ENCODE measurements at places on chromosomes 2 and 18. TPM values are rescaled to one million over a fixed set of nuclear protein-coding genes. Genes with fewer than 3 reads are reported as not detected.
A peak's percentile ranks its signal among the peaks of the same experiment; 100 is the strongest.

The GDF7 gene
- polyA plus RNA-seq: 2.6 TPM

- DNase-seq: no peak
Observed at GRCh38 chr2:66683599-66683998, 248.7 kb downstream of the MEIS1 start.

DNA sequence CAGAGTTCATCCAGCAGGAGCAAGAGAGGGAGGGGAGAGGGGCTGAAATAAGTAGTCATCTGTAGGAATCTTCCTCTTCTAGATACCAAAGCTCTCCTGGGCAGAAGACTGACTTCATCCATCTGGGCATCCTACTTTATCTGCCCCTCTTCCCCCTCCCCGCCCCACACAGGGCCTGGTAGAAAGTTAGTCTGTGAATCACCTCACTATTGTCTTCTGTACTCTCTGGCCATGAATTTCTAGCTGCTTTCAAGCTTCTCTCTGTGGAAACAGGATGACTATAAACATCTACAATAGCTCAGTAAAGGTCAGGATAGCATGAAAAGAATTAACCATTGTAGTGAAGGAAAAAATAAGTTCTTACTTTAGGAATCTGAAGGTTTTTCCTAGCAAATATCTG, 47.7 kb upstream of the RNU4ATAC start:
- no peak for DNase-seq

The CAPN13 gene
- 2.5 TPM for polyA plus RNA-seq

GRCh38 chr2:72562451-72563153, 263.2 kb downstream of the EXOC6B start:
- DNase-seq: no peak

DNA sequence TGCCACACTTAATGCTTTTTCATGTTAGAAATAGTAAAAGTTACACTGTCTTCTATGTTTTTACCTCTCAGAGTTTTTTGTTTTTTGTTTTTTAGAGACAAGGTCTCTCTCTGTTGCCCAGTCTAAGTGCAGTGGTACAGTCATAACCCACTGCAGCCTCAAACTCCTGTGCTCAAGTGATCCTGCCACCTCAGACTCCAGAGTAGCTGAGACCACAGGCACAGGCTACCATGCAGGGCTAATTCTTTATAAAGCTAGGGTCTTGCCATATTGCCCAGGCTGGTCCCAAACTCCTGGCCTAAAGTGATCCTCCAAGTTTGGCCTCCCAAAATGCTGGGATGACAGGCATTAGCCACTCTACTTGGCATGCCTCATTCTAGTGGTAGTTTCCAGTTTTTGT, 33.1 kb downstream of the GLS start:
- no peak for DNase-seq

GRCh38 chr2:240463866-240464481, 28.5 kb downstream of the GPC1 start:
- DNase-seq: no peak

- no peak for DNase-seq
Observed at GRCh38 chr2:19114754-19115231, 243.6 kb downstream of the OSR1 start.

The RFX8 gene
- polyA plus RNA-seq: 0.98 TPM

DNA sequence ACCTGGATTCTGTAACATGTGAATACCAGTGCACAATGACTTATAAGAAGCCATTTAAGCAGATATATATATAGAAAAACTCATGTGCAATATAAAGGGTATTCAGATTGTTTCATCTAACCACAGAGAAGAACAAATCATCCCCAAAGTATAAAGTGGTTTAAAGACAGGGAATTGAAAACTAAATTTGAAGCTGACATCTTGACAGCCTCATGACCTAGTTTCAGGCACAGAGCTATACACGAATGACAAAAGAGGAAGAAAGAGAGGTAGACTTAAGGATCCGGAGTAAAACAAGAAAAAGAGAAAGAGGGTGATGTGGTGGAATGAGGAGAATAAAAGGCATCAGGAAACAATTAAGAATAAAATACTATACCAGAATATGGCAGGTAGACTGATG, 194.5 kb downstream of the EPHA4 start:
- no peak for DNase-seq

- DNase-seq: no peak
Observed at GRCh38 chr2:42223067-42223854, 54.1 kb downstream of the EML4 start.

DNA sequence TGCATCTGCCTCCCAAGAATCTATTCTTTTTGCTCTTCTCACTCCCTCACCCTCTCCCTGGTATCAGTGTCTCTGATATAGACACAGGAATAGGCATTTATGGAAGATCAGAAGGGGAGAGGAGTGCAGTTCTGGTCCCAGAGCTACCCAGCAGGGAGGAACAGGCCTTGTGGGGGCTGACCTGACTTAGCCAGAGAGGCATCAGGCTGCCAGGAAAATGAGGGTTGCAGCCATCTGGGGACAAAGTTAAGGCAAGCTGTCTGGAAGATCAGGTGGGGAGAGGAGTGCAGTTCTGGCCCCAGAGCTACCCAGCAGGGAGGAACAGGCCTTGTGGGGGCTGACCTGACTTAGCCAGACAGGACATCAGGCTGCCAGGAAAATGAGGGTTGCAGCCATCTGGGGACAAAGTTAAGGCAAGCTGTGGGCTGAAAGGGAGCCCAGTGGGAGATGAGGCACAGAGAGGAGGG, 69.9 kb upstream of the HK2 start:
- no peak for DNase-seq

GRCh38 chr2:85961754-85962153, 73.0 kb upstream of the ST3GAL5 start:
- no peak for DNase-seq

DNA sequence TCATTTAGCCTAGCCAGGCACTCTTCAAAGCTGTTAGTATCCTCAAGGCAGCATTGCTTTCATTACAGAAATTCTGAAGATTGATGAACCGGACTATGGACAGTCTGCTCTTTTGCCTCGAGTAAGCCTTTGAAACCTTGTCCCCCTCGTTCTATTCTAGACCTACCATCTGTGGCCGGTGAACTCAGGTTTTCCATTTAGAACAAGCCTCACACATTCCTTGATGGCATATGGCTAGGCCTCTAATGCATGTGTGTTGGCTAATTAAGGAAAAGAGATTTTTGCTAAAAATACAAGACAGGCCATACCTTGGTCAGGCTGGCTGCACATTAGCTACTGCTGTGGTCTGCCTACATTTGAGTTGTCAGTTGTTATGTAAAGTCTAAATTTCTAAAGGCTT, 111.8 kb downstream of the CERS6 start:
- DNase-seq: no peak

DNA sequence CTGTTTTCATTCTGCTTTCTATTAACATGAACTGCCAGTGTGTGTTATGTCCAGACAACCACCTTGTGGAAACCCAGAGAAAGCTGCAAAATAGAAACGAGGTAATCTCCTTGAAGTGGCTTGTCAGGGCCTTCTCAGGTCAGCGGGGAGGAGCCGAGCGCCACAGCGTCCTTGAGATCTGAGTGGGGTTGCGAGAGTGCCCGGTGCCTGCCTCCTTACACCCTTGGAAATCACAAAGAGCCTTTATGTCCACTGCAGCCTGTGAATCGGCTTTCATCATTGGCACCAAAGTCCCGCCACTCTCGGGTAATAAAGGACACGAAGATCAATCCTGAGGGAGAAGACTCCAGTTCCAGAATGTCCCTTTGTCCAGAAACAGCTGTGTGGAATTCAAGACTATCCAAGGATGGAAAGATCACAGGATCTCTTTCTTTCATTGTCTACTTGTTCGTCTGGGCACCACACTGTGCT, 135.2 kb downstream of the HRH4 start:
- DNase-seq: peak; percentile 28

The DNAJC10 gene
- 184 TPM for polyA plus RNA-seq

DNA sequence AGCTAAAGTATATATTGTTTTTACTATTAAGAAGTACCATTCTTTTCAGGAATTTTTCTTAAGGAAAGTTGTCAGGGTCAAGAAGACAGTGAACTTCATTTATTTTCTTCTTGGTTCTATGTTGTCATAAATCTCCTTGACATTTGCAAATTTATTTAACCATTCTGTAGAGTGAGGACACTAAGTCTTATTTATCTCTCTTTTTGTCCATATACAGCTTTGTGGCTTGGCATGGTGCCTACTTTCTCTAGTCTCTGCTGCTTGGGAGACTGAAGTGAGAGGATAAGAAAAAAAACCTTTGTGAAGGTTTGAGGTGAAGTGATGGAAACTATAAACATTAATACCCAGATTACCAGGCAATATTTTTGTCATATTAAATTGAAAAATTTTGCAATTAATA, 1389.4 kb downstream of the SUCLG1 start:
- no peak for DNase-seq

The TACR1 gene
- polyA plus RNA-seq: 2.9 TPM

DNA sequence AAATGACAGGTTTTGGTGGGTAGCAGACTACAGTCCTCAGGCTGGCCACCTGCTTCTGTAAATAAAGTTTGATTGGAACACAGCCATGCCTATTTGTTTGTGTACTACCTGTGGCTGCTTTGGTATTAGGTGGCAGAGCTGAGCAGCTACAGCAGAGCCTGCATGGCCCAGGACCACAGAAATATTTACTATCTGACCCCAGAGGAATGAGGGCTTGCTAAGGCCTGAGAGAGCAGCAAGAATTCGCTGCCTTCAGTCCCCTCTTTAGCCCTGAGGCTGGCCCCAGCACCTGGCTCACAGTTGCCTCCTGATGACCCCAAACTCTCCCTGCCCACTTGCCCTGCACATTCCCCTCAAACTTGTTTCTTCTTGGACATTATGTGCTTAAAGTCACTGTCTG, 32.5 kb downstream of the POLR1A start:
- no peak for DNase-seq

The FOXI3 gene
- polyA plus RNA-seq: 0.22 TPM

The CBLN2 gene
- 16.4 TPM for polyA plus RNA-seq

DNA sequence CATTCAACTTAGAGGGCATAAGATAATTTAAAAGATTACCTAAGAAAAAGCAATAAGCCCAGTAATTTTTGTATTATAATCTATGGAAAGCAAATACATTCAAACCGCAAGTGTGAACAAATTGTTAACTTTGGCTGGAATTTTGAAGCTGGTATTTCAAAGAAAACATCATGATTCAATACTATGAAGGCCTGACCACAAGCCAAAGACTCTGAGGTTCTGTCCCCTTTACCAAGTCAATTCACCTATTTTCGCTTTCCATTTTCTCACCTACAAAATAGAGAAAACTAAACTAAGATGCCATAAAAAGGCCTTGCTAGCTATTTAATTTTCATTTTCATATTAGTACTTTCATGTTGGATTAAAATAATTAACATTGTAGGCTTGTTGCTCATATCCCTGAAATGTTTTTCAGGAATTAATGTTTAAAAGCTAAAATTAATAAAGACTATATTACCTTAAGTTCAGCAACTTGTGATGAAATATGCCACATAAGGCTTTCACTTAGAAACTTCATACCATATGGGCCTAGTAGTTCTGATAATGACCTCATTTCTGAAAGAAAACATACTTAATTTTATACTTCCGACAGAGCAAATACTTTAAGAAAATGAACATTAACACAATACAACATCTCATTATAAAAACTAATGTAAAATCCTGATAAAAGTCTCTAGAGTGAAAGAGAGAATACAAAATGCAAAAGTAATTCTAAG, 85.7 kb upstream of the FRZB start:
- DNase-seq: no peak

The TMEM247 gene
- polyA plus RNA-seq: not detected

DNA sequence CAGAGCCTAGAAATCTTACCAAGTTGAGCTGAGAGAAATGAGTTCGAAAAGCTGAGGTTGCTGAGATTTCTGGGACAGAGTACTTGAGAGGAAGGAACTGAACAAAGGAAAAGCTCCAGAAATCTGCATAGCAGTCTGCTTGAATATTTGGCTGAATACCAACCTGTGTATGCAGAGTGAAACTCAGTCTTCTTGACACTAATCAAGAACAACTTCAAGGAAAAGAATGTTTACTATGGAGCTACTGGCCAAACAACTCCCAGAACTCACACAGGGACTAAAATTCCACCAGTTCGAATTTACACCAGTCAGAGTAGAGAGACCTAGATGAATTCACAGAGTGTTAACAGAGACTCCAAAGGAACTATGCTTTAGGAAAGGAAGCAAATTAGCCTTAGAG, 66.5 kb downstream of the USP37 start:
- peak; percentile 0 for DNase-seq

The SLC16A14 gene
- 7.9 TPM for polyA plus RNA-seq

The NAT8 gene
- 18.6 TPM for polyA plus RNA-seq

GRCh38 chr2:234463626-234464290, 33.1 kb downstream of the ARL4C start:
- DNase-seq: no peak

The RESP18 gene
- not detected for polyA plus RNA-seq

The FBXO36 gene
- 7.6 TPM for polyA plus RNA-seq

DNA sequence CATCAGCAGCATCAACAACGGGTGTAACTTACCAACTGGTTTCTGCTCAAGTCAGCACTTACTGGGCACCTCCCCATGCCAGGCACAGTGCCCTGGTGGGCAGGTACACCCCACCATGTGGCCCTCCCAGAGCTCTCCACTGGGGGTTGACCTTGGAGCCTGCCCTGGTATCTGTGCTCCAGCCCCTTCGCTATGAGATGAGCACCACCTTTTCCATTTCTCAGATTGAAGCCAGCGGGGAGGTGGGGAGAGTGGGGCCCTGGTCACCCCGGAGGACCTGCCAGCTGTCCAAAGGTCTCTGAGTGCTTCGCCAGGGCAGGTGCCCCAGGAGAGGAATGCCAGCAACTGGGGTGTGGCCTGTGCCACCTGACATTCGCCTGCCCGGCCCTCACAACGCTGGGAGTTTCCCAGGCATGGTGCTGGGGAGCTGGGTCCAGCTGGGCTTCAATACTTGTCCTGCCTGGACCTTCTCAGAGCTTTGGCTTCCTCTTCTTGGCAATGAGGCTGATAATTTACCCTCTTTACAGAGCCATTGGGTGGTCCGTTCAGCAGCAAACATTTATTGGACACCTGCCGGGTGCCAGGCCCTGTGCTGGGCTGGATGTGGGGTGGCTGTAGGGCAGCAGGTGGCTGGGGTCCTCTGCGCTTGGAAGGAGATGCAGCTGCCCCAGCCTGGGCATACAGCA, 5.9 kb upstream of the ZAP70 start:
- DNase-seq: no peak

DNA sequence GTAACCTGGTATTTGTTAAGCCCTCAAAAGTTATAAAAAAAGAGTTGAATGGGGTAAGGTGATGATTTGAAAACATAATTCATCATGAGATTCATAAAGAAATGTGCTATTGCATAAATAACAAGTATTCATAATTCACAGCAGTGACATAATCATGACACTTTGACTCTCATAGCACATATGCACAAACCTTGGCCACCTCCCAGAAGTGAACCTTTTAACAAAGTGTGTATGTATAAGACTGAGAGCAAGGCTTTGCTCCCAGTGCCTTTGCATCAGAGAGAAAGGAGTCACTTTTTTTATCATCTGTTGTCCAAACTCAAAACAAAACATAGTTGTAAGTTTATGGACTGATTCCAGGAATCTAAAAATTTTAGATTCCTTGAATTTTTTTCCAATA, 15.0 kb upstream of the HTR2B start:
- DNase-seq: no peak

GRCh38 chr2:54772110-54772509, 48.6 kb downstream of the EML6 start:
- DNase-seq: no peak

The SIX3 gene
- not detected for polyA plus RNA-seq

GRCh38 chr2:151159109-151159662, 102.5 kb downstream of the RBM43 start:
- no peak for DNase-seq

Measured in left kidney (tissue), 8 donors.